ENCODE measurements at places on chromosomes 3 and 15.

DNA sequence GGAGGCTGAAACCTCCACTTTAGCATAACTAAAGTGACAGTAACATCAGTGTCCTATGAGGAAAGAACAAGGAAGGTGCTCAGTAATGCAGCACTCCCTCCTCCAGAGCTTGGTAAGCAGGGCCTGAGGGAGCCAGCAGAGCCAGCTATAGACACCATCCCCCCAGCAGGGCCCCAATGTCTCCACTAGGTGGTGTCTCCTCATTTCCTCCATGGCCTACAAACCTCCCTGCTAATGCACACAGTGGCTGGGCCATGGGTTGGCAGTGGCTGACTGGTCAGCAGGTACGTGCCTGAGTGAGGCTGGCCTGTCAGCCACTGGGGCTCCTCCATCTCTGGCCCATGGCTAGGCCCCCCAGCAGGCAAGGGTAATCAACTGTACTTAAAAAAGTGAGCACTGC is 13.6 kb downstream of the MRPS25 start:
- DNase-seq, result peak; percentile 62

- DNase-seq, result no peak
Measured at GRCh38 chr3:32306072-32306471, 67.6 kb downstream of the CMTM8 start.

DNA sequence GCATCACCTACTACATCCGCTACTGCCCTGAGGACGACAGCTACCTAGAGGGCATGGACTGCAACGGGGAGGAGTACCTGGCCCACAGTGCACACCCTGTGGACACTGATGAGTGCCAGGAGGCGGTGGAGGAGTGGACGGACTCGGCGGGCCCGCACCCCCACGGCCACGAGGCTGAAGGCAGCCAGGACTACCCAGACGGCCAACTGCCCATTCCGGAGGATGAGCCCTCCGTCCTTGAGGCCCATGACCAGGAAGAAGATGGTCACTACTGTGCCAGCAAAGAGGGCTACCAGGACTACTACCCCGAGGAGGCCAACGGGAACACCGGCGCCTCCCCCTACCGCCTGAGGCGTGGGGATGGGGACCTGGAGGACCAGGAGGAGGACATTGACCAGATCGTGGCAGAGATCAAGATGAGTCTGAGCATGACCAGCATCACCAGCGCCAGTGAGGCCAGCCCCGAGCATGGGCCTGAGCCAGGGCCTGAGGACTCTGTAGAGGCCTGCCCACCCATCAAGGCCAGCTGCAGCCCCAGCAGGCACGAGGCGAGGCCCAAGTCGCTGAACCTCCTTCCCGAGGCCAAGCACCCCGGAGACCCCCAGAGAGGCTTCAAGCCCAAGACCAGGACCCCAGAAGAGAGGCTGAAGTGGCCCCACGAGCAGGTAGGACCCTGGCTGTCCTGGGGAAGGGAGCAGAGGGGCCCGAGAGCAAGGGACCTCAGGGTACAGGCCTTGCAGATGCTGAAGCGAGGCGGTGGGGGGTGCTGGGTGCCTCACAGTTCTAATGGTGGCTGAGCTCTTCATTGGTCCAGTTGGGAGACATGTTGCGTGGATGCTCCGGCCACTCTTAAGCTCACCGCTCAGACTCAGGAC is 168.6 kb downstream of the APBA2 start:
- DNase-seq, result no peak

- no peak for DNase-seq
Measured at GRCh38 chr15:27336676-27337075, 365.7 kb downstream of the GABRG3 start.

DNA sequence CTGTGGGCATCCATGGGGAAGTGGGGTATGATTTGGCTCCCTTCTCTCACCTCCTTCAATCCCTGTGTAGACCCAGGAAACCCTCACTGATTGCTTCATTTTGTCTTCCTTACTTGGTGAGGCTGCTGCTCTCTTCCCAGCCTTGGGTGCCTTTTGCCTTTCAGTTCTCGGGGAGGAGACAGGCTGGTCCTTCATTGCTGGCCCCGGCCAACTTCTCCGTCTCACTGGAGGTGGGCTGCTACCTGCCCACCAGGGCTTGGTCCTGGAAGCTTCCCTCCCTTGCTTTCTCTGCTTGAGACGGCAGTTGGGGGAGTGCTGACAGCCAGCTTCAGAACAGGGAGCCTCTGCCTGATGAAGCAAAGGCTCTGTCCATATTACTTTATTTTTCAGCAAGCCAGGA is 4.7 kb downstream of the FOXL2 start:
- DNase-seq, result no peak

All from activated CD4-positive, alpha-beta memory T cell treated with anti-CD3 and anti-CD28 coated beads for 36 hours (primary cell).